ENCODE measurements at places on chromosomes 3 and 15. TPM values are rescaled to one million over a fixed set of nuclear protein-coding genes. Genes with fewer than 3 reads are reported as not detected.

DNA sequence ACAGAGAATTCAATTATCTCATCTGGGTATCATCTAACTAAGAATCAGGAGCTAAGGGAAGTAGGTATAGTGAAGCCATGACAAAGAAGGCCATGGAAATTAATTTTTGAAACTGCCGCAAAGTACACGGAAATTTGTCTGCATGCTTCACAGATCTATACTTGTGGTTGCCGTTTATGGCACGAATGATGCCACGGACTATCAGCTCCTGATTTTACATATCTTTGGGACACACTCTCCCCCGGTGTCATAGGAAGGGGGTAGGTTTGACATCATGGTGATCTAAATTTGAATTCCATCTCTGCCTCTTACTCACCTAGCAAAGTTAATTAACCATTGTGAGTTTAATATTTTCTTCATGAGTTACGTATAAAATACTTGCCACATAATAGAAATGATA, 14.0 kb downstream of the ARPP21 start:
- no peak for DNase-seq

Gene KLHL40
- total RNA-seq = not detected

DNA sequence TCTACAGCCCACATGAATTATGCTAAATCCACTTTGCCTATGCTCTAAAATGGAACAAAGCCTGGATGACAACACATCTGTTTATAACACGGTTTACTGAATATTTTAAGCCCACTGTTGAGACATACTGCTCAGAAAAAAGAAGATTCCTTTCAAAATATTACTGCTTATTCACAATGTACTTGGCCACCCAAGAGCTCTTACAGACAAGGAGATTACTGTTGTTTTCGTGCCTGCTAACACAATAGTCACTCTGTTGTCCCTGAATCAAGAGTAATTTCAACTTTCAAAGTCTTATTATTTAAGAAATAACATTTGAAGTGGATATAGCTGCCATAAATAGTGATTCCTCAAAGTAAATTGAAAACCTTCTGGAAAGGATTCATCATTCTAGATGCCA, 70.9 kb downstream of the ANKRD28 start:
- no peak for DNase-seq

DNA sequence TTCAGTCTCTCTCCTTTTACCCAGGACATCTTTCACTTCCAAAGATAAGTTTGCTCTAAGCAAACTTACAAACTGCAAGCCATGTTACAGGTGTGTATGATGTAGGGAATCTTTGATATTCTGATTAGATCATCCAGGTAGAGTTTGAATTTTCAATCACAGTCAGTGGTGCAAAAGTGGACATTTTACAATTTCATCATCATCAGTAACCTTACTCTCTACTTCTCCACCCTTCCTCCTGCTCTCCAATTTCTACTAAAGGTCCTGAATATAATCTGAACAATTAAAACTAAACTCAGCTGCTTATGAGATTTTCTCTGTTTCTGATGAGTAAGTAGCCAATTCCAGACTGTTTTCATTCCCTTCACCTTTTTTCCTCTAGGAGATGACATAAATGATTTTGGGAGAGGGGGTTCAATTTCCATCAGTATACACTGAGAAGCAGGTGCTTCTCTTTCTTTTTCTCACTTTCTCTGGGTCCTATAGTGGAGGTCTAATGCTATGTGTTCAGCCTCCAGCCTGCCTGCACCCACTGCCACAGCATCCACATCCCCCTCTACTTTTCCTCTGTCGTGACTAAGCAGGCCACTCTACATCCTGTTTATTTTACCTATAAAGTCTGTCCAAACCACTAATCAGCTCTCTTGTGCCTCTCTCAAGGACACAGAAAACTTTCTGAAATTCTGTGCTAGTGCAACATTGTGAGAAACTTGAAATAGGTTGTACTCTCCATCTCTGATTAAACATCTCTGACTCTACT, 27.6 kb downstream of the SUCNR1 start:
- no peak for DNase-seq

Gene PLA1A
- total RNA-seq = 3.1 TPM

DNA sequence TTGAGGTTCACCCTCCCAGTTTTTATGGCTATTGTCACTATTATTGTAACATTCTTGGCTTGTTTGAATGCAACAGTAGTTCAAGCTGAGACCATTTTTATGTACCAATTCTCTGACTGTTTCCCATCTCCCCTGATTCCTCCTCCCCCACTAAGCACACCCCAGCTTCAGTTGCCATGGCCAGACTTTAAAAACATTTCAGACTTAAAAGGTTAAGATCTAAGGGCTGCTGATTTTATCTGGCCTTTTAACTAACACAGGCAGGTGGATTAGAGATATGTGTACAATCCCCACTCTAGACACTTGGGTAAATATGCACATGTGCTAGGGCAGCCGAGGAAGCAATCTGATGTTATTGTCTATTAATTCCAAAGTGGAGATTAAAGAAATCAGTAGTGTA, 386.3 kb upstream of the NR2F2 start:
- no peak for DNase-seq

Gene FAM3D
- total RNA-seq = 100 TPM

DNA sequence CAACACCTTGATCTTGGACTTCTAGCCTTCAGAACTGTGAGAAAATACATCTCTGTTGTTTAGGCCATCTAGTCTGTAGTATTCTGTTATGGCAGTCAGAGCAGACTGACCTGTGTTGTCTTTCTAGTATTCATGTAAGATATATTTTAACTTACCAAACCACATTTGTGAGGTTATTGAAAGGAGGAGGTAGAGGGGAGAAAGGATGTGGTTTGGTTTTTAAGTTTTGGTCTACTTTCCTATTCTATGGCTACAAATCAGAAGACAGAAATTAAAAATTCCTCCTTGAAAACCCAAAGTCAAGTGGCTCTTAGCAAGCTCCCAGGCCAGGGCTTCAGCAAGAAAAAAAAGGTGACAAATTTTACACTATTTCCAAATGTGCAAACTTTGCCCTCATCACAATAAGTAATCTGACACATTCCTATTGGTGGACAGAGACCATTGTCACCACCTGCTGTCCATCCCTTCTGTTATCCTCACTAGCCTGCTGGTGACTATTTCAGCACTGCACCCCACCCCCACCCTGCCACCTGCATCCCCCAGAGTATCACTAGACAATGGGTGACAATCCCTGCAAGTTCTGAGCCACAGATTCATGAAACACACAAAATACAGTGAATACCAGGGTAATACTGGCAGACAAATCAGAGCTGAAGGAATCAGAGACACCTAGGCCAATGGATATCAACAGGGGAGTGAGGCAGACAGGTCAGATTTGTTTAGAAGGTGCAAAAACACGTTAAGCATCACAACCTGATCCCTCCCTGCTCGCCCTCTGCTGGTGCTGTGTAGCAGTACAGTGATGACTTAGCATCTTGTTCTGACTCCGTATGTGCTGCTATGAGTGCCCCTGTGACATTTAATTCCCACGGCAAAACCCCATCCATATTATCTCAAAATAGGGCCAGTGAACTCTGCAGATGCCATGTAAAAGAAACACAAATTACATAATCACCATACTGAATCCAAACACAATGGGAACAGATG, 79.0 kb upstream of the DCLK3 start:
- no peak for DNase-seq

Gene CORO2B
- total RNA-seq = 1.2 TPM

DNA sequence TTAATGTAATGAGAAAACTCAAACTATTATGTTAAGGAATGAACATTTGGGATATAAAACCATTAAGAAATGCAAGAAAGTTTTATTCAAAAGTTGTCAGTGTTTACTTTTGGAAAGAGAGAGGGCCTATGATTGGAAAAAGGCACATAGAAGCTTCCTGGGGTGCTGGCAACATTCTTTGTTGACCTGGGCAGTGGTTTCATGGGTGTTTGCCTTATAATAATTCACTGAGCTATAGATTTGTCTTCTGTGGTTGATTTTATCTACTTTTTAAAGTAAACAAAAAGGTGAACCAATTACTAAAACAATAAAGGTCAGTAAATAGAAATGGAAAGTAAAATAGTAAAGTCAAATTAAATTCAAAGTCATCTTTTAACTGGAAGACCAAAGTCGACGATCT, 308.8 kb downstream of the NEK10 start:
- no peak for DNase-seq

All from stomach (tissue), 19 donors.